Activated B cell treated with CpG ODN at 0.5 μM for 24 hours (primary cell): ENCODE measurements at places on chromosomes 7 and 10.

- no peak overlapping the region for H3K27ac ChIP-seq
- no peaks in the 10 kb centered on the region for H3K36me3 ChIP-seq
- no peak overlapping the region for H3K4me3 ChIP-seq
- H3K27me3 ChIP-seq = no peaks in the 10 kb centered on the region
- DNase-seq = no peak
These were observed 627.0 kb upstream of the CNTNAP2 start for GRCh38 chr7:145489609-145490008.

GRCh38 chr10:14485986-14486385 lies 155.3 kb upstream of the FRMD4A start:
- H3K27ac ChIP-seq = no peak overlapping the region
- H3K36me3 ChIP-seq = no peaks in the 10 kb centered on the region
- peaks cover 32% of the 10 kb centered on the region for H3K27me3 ChIP-seq
- no peak overlapping the region for H3K4me3 ChIP-seq
- DNase-seq = no peak
- peaks cover under 1% of the 10 kb centered on the region for H3K4me1 ChIP-seq

- H3K27me3 ChIP-seq = no peaks in the 10 kb centered on the region
- H3K4me1 ChIP-seq = peaks cover 66% of the 10 kb centered on the region
- H3K27ac ChIP-seq = peak overlapping the region; percentile 86
These were observed 43.3 kb upstream of the ECHDC3 start for GRCh38 chr10:11698691-11699549.

GRCh38 chr10:132374612-132375011 lies 22.4 kb upstream of the PWWP2B start:
- peaks cover 7% of the 10 kb centered on the region for H3K27me3 ChIP-seq
- H3K4me3 ChIP-seq = no peak overlapping the region
- H3K27ac ChIP-seq = no peak overlapping the region
- H3K36me3 ChIP-seq = no peaks in the 10 kb centered on the region
- DNase-seq = no peak

GRCh38 chr7:151537818-151538561 lies 18.3 kb upstream of the RHEB start:
- H3K4me3 ChIP-seq = no peak overlapping the region
- H3K4me1 ChIP-seq = no peaks in the 10 kb centered on the region
- no peaks in the 10 kb centered on the region for H3K36me3 ChIP-seq
- H3K27me3 ChIP-seq = peaks cover 30% of the 10 kb centered on the region

DNA sequence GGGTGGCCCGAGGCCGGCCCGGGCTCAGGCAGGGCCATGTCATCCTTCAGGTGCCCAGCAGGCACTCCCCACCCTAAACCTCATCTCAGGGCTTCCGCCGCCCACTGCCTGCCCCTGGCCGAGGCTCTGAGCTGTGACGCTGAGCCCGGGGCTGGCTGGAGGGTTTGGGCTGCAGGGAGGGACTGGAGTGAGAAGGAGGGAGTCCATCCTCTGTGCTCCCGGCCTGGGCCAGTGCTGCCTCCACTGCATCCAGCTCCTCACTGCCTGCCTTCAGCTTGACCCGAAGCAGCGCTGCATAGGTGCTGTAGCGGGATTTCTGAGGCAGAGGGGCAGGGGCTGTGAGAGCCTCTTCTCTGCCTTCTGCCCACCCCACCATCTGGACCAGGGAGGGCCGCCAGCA lies 7.6 kb downstream of the NFKB2 start:
- no peak for DNase-seq
- peaks cover 9% of the 10 kb centered on the region for H3K27me3 ChIP-seq
- no peak overlapping the region for H3K4me3 ChIP-seq
- peaks cover 51% of the 10 kb centered on the region for H3K36me3 ChIP-seq
- H3K4me1 ChIP-seq = peaks cover 37% of the 10 kb centered on the region

DNA sequence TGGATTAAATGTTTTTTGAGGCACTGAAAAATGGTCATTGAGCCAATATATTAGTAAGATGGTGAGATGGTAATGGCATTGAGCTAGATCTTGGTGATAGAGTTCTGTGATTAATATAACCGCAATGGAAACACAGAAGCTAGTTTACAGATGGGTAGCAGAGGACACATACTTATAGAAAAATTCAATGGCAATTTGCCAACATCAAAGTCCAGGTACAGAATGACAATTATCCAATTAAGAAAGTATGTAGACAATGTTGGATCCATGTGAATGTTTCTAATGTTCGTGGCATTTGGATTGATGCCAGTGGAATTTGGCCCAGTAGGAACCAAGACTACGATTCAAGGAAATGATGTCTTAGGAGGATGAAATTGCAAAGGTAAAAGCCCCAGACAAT lies 187.8 kb downstream of the GNAT3 start:
- no peak overlapping the region for H3K4me3 ChIP-seq
- no peaks in the 10 kb centered on the region for H3K4me1 ChIP-seq
- no peaks in the 10 kb centered on the region for H3K36me3 ChIP-seq
- DNase-seq = no peak
- H3K27me3 ChIP-seq = no peaks in the 10 kb centered on the region
- H3K27ac ChIP-seq = no peak overlapping the region

GRCh38 chr7:51135576-51135975 lies 181.0 kb downstream of the COBL start:
- H3K4me1 ChIP-seq = peaks cover 2% of the 10 kb centered on the region
- H3K27ac ChIP-seq = no peak overlapping the region
- H3K4me3 ChIP-seq = no peak overlapping the region
- no peaks in the 10 kb centered on the region for H3K36me3 ChIP-seq

DNA sequence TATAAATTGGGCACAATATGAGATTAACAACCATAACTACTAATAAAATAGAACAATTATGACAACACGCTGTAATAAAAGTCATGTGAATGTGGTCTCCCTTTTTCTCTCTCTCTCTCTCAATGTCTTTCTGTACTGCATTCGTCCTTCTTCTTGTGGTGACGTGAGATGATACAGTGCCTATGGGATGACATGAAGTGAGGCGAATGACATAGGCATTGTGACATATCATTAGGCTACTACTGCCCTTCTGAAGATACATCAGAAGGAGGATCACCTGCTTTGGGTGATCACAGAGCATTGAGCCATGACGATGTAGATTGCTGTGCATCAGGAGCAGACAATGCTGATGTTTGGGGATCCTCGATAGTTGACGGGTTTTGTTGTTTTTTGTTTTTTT lies 171.6 kb downstream of the HERPUD2 start:
- H3K36me3 ChIP-seq = no peaks in the 10 kb centered on the region
- peaks cover 35% of the 10 kb centered on the region for H3K27me3 ChIP-seq
- H3K4me1 ChIP-seq = peaks cover 3% of the 10 kb centered on the region
- DNase-seq = no peak
- no peak overlapping the region for H3K4me3 ChIP-seq
- no peak overlapping the region for H3K27ac ChIP-seq

- H3K36me3 ChIP-seq = no peaks in the 10 kb centered on the region
- no peaks in the 10 kb centered on the region for H3K27me3 ChIP-seq
- no peak overlapping the region for H3K4me3 ChIP-seq
These were observed 185.1 kb downstream of the CTTNBP2 start for GRCh38 chr7:117688126-117688525.

- H3K4me3 ChIP-seq = peak overlapping the region; percentile 96
- H3K36me3 ChIP-seq = peaks cover 29% of the 10 kb centered on the region
- no peaks in the 10 kb centered on the region for H3K27me3 ChIP-seq
- H3K4me1 ChIP-seq = peaks cover 28% of the 10 kb centered on the region
These were observed 73.8 kb downstream of the PAXIP1 start for GRCh38 chr7:154929006-154929726.

DNA sequence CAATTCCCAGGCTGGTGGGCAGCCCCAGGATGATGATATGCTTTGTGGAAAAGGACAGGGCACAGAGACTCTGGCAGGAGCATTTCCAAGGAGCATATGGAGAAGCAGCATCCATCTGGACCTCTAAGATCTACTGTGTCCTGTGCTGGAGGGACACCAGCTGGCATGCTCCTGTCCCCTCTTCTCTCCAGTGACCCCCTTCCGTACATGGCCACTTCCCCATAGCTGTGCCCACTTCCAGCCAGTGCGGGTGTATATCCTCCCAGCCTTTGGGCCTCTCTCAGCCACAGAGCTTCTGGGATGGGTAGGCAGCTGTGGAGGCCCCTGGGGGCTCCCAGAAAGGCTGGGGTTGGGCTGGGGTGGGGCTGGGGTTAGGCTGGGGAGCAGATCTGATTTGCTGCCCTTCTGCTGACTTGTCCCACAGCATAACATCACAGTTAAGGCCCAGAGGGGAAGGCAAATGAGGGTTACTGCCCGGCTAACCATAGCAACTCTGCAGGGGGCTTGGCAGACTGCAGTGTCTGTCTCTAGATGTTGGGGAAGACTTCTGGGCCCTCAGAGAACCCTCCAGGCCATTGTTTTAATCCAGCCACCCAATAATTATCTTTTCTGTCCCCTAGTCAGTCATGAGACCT lies 6.3 kb downstream of the NPFFR1 start:
- DNase-seq = no peak
- H3K36me3 ChIP-seq = no peaks in the 10 kb centered on the region
- H3K27me3 ChIP-seq = peaks cover 12% of the 10 kb centered on the region
- peaks cover 23% of the 10 kb centered on the region for H3K4me1 ChIP-seq

DNA sequence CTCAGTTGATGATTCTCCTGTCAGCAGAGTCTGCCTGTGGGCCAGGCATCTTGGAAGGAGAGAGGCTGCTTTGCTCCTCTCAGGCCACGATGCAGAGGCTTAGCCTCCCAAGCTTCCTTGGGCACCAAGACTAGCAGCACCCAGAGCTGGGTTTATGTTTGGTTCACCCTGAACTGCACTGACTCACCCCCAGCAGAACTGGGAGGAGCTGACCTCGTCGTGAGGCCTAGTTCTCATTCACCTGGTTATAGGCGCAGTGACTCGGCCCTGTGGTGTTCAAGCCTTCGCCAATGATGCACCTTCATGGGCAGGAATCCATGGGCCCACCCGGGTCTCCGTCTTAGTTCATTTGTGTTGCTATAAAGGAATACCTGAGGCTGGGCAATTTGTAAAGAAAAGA lies 122.0 kb upstream of the ZNF438 start:
- no peak overlapping the region for H3K4me3 ChIP-seq
- DNase-seq = no peak
- peaks cover 4% of the 10 kb centered on the region for H3K4me1 ChIP-seq
- no peaks in the 10 kb centered on the region for H3K36me3 ChIP-seq
- no peaks in the 10 kb centered on the region for H3K27me3 ChIP-seq

DNA sequence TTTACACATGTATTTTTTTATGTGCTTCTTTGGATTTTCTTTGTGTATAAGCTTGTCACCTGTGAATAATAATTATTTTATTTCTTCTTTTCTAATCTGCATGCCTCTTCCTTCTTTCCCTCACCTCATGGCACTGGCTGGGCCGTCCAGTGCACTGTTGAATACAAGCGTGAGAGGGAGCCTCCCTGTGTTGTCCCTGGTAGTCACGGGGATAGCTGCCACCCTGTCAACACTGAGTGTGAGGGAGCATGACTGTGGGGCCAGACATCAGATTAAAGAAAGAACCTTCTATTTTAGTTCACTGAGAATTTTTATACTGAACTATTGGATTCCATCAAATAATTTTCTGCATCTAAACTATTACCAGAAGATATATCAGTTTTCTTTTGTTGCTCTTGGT lies 187.9 kb downstream of the CDC14C start:
- no peaks in the 10 kb centered on the region for H3K27me3 ChIP-seq
- DNase-seq = no peak
- no peak overlapping the region for H3K4me3 ChIP-seq
- H3K27ac ChIP-seq = no peak overlapping the region
- H3K36me3 ChIP-seq = no peaks in the 10 kb centered on the region

DNA sequence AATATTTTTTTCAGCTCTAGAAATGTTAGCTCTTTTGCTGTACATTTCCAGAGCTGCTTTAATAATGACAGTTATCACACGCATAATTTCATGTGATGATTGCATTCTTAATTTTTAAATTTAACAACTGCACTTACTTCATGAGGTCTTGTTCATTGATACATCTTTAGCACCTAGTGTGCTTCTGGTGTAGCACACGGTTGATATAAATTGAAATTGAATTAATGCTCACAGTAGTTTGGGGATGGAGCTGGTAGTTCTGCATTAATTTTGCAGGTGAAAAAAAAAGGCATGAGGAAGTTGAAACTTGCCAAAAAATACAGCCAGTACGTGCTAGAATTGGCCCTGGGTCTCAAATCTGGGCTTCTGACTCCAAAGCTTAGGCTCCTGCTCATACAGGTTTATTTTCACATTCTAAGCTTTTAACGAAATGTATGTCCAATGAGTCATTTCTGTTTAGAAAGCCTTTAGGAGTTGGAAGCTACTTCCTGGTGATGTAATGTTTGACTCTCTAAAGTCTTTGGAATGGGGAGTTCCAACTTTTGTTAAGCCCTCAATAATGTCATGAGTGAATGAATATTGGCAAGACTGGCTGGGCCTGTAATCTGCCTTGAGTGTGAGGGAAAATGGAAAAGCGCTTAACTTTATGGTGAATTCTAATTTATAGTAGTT lies 62.5 kb downstream of the DAGLB start:
- H3K36me3 ChIP-seq = peaks cover 30% of the 10 kb centered on the region
- H3K4me3 ChIP-seq = no peak overlapping the region
- no peak for DNase-seq
- H3K27me3 ChIP-seq = no peaks in the 10 kb centered on the region
- H3K27ac ChIP-seq = no peak overlapping the region
- peaks cover 61% of the 10 kb centered on the region for H3K4me1 ChIP-seq

GRCh38 chr7:119438315-119438714 lies 834.7 kb upstream of the KCND2 start:
- H3K36me3 ChIP-seq = no peaks in the 10 kb centered on the region
- no peaks in the 10 kb centered on the region for H3K4me1 ChIP-seq
- no peak overlapping the region for H3K27ac ChIP-seq
- no peak for DNase-seq

DNA sequence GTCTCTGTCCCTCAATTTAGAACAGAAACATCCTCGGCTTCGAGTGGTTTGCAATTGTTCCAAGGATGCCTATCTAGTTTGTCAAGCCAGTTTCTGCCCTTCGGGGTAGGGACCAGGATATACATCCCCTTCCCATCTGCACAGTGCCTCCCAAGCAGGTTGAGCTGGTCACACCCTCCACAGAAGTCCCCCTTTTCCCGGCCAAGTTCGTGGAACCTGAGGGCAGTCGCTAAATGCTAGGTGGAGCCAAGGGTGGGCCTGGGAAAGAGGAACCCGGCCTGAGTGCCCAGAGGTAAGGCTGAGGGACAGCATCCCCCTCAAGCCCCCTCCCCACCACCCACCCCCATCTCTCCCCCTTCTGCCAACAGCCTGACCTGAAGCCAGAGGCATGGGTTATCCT lies 62.4 kb upstream of the NANOS1 start:
- no peaks in the 10 kb centered on the region for H3K36me3 ChIP-seq
- no peaks in the 10 kb centered on the region for H3K4me1 ChIP-seq
- peaks cover 22% of the 10 kb centered on the region for H3K27me3 ChIP-seq
- no peak overlapping the region for H3K4me3 ChIP-seq
- H3K27ac ChIP-seq = no peak overlapping the region

- peaks cover 28% of the 10 kb centered on the region for H3K4me1 ChIP-seq
- DNase-seq = no peak
- H3K4me3 ChIP-seq = no peak overlapping the region
- H3K36me3 ChIP-seq = peaks cover 6% of the 10 kb centered on the region
- H3K27me3 ChIP-seq = peaks cover 34% of the 10 kb centered on the region
- H3K27ac ChIP-seq = no peak overlapping the region
These were observed 6.4 kb upstream of the SPAG6 start for GRCh38 chr10:22338931-22339330.

GRCh38 chr10:83352588-83352987 lies 786.7 kb upstream of the GHITM start:
- H3K4me3 ChIP-seq = no peak overlapping the region
- DNase-seq = no peak

GRCh38 chr10:3873728-3874461 lies 88.9 kb upstream of the KLF6 start:
- H3K4me3 ChIP-seq = peak overlapping the region; percentile 45
- no peaks in the 10 kb centered on the region for H3K27me3 ChIP-seq
- no peaks in the 10 kb centered on the region for H3K36me3 ChIP-seq
- DNase-seq = no peak
